ENCODE measurements at places on chromosomes 2 and 18.

DNA sequence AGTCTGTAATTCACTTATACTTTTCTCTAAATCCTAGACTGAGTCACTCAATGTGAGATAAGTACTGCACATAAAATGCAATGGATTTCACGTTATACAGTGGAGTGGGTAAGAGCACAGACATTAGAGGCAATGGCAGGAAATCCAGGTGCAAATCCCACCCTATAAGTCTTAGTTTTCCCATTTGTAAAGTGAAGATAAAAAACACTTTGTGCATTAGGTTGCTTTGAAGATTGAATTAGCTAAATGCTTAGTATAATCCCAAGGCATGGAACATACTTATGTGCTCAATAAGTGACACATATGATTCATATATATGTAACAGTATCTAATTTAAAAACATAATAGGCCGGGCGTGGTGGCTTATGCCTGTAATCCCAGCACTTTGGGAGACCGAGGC lies 10.5 kb downstream of the ACTG2 start:
- DNase-seq: no peak

DNA sequence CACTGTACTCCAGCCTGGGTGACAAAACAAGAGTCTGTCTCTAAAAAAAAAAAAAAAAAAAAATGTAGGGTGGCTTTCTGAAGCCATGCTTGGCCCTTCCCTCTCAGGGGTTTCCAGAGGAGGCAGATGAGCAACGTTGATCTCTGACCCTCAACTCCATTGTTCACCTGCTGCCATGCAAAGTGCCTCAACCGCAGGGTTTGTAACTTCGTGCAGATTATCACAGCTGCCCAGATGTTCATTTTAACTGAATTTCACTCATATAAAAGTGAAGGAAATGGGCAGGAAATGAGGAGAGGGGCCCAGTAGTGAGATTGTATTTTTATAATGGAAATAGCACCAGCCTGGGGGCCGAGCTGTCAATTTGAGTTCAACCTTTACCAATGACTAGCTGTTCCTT lies 14.9 kb upstream of the B3GNT2 start:
- DNase-seq: no peak

DNA sequence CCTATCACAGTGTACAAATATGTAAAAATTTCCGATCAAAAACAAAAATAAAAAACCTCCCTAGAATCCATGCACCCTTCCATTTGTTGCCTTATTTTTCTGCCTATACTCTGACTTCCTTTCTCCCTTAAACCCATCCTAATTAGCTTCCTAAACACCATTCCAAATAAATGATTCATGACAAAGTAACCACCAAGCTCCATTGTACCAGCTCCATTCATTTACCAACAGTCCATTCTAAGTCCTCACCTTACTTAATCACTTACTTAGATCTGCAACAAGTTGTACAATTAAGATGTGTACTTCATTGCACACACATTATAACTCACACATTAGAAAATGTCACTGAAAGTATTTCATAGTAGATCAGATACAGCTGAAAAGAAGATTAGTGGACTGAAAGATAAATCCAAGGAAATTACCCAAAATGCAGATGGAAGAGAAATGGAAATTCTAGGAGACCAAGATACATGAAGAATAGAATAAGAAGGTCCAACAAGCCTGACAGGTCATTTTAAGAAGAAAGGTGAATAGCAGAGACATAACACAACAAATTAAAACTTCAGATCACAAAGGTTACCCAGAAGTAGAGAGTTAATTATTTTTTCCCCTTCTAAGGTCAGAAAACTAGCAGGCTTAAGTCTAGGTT lies 154.6 kb downstream of the DYM start:
- no peak for DNase-seq

DNA sequence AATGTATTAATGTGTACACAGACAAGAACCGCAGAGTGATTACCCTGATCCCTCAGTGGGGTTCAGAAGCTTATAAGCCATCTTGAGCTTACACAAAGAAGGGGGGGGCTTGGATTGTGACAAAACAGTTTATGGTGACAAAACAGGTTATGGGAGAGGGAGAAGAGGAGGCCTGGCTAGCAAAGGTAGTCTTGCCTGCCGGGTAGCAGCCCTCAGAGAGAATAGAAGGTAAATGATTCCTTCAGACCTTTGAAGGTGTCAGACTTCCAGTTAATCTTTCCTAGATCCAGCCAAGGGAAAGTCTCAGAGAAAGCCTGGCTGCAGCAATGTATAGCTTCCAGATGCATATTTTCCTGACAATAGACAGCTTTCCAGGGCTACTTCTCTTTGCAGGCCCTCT lies 44.6 kb upstream of the RAPH1 start:
- no peak for DNase-seq

- DNase-seq: no peak
These were observed 257.9 kb downstream of the NDUFA10 start for GRCh38 chr2:239767021-239767905.

- no peak for DNase-seq
These were observed 240.0 kb upstream of the GULP1 start for GRCh38 chr2:188051706-188052105.

DNA sequence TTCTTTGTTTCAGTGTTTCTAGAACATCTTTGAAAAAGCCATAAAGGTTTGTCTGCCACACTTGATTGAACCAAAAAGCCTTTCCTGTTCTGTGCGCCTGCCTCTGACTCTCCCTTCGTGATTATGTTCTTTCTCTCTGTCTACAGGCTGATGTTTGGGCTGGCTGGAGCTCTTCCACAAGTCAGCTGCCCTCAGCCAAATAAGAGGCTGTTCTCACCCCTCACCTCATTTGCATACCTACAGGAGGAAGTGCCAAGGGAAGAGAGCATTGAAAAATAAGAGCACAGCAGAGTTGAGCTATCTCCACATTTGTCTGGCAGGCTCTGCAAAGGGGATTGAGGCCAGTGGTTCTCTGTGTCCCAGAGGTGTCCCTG lies 15.8 kb downstream of the INPP5D start:
- no peak for DNase-seq

All from activated CD4-positive, alpha-beta T cell treated with anti-CD3 and anti-CD28 coated beads, Interleukin-2, Interleukin-4, amounts not matched to agents 100 ng/mL and 50 ng/mL, durations not matched to agents 16 hours and 8 hours (primary cell).